ENCODE measurements at places on chromosomes 16 and 17.

DNA sequence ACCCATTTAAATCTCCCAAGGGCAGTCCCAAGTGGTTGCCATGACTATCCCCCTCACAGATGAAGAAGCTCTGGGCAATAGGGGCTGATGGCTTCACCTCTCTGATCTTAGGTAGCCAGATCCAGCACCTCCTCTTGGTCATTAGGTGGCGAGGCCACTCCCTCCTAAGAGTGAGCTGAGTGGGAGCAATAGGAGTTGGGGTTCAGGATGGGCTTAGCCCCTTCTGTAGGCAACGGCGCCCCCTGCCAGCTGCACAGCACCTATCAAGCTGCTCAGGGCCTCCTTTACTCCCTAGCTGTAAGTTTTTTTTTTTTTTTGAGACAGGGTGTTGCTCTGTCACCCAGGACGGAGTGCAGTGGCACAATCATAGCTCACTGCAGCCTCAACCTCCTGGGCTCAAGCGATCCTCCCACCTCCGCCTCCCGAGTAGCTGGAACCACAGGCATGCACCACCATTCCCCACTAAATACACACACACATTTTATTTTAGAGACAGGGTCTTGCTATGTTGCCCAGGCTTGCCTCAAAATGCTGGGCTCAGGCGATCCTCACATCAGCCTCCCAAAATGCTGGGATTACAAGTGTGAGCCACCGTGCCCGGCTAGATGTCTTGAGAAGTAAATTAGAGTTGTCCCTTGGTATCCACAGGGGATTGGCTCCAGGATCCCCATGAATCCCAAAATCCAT lies 3.5 kb upstream of the RRAD start:
- peak; percentile 38 for DNase-seq

DNA sequence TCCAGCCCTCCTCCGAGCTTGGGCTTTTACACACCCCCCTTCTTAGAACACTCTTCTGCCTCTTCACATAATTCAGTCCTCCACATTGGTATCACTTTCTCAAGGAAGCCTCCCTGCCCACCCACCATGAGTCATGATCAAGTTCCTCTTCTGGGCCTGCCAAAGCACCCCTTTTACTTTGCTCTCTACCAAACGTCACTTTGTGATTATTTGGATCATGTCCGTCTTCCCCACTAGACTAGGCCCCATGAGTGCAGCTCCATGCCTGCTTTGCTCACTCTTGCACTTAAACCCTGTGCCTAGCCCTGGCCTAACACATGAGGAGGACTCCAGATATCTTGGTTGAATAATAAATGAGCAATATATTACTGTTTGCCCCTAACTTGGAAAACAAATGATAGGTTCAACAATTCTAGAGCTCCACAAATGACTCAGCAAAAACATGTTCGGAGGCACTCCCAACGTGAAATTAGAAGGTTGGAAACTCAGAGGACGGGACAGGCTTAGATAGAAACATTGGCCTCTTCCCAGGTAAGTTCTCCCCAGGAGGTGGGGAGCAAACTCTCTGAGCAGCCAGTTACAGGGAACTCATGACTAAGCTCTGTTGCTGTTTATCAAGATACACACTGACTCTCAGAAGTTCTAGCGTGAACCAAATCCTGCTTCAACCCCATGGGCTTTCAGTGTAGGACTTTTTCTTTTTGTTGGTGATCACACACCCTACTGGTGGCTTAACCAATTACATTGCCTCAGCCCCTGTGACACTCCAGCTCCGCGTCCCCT lies 28.3 kb downstream of the G6PC1 start:
- peak; percentile 92 for DNase-seq

- no peak for DNase-seq
Observed at GRCh38 chr16:68770671-68771070, 33.6 kb downstream of the CDH1 start.

DNA sequence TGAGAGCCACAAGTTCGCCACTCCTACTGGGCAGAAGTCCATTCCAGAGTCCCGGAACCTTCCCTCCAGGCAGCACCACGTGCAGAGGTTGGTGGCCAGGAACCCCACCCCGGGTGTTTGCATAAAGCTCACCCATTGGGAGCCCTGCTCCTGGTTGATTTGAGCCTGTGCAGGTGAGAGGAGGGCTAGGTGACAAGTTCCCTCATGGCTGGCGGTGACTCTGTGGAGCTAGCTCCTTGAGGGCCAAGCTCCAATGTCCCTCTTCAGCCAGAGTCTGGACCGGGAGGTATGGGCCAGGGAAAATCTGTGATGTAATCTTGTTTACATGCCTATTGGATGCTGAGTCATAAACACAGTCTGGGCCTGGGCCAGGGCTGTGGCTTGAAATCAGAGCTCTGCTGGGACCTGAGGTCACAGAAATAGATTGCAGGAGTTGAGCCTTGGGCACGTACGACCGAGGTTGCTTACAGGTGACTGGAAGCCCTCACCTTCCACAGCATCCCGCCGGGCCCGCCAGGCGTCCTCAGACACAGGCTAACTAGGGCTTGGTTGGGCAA lies 118.9 kb downstream of the AATF start:
- no peak for DNase-seq

DNA sequence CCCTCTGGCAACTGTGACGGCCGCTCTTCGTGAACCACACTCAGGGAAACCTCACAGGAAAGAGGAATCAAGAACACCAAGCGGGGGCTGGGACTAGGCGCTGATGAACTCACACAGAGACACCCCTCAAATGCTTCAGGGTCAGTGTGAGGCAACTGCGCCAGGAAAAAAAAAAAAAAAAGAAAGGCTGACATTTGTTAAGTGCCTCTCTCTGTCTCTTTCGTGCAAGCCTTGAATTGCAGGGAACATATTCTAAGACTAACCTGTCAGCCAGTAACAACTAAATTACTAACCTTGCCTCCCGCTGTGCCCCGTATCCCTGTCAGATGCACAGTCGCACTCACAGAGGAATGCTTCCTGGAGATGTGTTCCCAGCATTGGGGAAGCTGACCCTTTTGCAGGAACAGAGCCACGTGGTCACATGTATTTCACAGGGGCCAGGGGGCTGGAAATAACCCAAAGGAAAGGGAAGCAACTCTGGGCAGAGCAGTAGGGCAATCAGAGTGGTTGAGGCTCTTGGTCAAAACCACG lies 247.8 kb downstream of the XYLT1 start:
- peak; percentile 54 for DNase-seq

DNA sequence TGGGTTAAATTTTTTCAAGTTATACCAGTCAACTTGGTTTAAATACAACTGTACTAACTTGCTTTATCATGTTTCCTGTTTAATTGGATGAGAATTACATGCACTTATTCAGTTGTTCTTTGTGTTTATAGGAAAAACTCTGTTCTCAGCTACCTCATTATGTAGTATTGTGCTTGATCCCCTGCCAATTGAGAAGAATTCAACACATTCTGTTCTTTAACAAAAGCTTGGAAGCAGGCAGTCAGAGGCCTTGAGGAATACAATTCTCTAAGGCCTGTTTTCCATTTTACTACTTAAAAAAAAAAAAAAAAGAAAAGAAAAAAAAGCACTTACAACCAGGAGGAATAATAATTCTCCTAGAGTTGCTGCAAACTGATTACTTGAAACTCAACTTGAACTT lies 60.6 kb upstream of the CMIP start:
- no peak for DNase-seq

- DNase-seq = no peak
Observed at GRCh38 chr16:56669005-56669839, at the start of gene MT1H. Gene MT1H (plus strand): TSS chr16:56669814. CDS start chr16:56669885, 71 bp downstream.

- no peak for DNase-seq
Observed at GRCh38 chr17:4038076-4038475, 73.8 kb upstream of the ATP2A3 start.

DNA sequence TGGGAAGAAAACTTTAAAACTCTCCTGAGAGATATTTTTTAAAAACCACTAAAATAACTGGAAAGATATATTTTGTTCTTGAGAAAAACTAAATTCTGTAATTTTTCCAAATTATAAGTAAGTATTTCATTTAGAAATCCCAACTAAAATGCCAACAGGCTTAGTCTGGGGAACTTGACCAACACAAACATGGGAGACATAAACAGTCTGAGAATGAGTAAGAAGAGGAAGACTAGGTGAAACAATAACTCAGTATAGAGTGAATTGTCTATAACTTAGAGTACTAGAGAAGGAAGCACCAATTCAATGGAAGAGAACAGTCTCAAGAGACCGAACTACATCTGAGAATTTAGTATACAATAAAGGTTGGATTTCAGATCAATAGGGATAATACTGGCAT lies 2.9 kb downstream of the CMTM1 start:
- DNase-seq = no peak

- peak; percentile 98 for DNase-seq
Observed at GRCh38 chr17:78140169-78141051, 5.8 kb upstream of the C17orf99 start.

- no peak for DNase-seq
Observed at GRCh38 chr17:33802349-33803198, 452.5 kb upstream of the CCL2 start.

DNA sequence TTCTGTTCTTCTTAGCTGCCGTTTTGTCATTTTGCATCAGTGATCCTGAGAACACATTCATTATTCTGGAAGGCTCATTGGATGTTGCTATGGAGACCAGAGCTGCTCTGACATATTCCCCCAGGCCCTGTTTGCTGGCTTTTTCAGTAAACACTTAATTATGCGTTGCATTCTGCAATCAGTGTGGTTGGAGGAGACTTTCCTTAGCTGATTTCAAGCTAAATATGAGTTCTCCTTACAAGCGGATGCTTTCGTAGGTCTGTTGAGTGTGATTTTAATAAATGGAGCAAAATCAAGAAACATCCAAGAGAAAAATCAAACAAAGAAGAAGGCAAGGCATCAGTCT lies 38.2 kb upstream of the NUDT7 start:
- no peak for DNase-seq

GRCh38 chr17:50837286-50837979 lies 2.0 kb downstream of the WFIKKN2 start:
- DNase-seq = no peak

GRCh38 chr17:59004338-59005111 lies 102.2 kb downstream of the TRIM37 start:
- DNase-seq = peak; percentile 76

- DNase-seq = no peak
Observed at GRCh38 chr17:77167472-77168306, 26.9 kb downstream of the SEC14L1 start.

DNA sequence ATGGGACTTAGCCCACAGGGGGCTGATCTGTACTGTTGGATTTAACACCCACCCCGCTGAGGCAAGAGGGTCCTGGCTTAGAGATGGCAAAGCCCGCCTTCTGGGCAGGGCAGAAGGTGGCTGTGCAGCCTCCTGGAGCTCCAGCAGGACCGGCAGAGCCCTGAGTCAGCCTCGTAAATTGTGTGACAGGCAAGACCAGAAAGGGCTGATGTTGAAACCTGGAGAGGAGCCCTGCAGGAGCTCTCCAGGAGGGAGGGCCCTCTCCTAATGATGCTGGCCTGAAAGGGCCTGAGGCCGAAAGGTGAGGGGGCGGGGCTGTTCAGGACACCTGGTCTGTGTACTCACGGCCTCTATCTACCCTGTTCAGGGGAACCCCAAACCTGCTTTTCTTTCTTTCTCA lies 22.5 kb upstream of the MYO15B start:
- DNase-seq = no peak

DNA sequence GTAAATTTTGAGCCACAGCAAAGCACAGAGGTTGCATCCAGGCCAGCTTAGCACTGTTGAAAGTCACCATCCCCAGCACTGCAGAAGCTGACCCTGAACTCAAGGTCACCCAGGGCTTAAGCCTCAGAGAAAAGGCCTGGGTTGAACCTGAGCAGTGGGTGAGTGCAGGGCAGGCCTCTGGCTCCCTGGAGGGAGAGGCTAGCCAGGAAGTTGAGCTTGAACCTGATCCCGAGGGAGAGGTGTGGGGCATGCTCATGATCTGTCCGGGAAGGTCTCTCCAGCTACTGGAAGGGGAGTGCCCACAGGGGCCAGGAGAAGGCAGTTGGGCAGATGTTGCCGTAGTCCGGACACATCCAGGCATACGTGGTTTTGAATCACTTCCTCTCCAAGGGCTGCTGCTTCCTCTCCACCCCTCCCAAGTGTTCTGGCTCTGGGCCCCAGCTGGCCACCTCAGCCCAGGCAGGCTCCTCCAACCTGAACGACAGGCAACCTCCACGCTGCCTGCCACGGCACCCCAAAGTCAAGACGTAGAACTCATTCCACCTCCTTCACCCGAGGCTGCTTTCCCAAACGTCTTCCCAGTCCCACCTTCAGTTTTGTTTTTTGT lies 18.4 kb downstream of the CARHSP1 start:
- DNase-seq = peak; percentile 85

GRCh38 chr16:30603945-30604315 lies 6.3 kb downstream of the ZNF689 start:
- no peak for DNase-seq

DNA sequence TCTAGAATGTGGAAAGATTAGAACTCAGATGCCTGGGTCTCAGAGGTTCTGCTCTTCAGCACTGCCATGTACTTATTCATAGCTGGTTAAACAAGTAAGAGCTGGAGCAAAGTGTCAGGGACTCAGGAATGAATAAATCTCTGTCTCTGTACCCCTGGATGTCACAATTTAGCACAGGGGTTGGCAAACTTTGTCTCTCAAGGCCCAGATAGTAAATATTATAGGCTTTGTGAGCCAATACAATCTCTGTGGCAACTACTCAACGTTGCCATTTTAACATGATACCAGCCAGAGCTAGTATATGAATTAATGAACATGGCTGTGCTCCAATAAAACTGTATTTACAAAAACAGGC lies 220.3 kb upstream of the MON1B start:
- DNase-seq = no peak

- no peak for DNase-seq
Observed at GRCh38 chr16:86403085-86403484, 107.2 kb upstream of the FOXF1 start.

GRCh38 chr16:70454222-70455034 lies at the start of gene FCSK:
Gene FCSK (plus strand): TSS chr16:70454595. CDS start chr16:70463191, 8,596 bp downstream.
- peak; percentile 87 for DNase-seq

DNA sequence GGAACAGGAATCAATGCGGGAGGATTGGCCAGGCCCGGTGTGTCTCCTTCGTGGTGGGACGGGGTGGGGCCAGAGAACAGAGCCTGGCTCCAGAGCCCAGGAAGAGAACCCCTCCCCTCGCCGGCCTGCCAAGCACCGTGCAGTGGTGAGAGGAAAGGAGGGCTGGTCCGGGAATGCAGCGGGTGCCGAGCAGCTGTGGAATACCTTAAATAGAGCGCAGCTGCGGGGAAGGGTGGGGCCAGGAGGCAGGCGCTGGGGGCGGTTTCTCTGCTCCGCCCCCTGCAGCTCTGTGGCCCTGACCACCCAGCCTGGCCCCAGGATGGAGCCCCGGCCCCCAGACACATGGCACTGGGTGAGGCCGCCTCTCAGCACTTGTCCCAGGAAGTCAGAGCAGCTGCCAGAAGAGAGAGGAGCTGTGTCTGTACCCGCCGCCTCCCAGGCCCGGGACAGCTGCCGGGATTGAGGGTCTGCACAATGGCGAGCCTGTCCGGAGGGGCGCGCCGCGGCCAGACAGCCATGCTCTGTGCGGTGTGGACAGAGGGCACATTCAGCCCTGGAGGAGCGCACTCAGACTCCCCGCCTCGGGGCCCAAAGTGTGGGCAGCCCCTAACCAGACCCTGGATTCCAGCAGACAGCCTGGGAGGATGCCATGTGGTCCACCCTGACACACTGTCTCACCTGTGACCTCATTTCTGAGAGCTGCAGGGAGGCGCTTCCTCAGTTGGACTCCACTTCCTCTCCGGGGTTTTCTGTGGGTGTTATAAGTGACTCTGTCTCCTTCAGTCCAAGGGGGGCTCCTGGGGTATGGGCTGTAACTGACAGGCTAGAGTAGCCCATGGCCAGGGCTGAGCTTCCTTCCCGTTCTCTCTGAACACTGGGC lies 268.8 kb downstream of the SEC14L1 start:
- no peak for DNase-seq

- peak; percentile 73 for DNase-seq
Observed at GRCh38 chr17:55717898-55718735, 4.5 kb downstream of the TMEM100 start.

GRCh38 chr17:48179071-48179945 lies 71.7 kb downstream of the SNX11 start:
- no peak for DNase-seq

Data from KBM-7 (cell line).